ENCODE measurements at places on chromosomes 7 and 10.

DNA sequence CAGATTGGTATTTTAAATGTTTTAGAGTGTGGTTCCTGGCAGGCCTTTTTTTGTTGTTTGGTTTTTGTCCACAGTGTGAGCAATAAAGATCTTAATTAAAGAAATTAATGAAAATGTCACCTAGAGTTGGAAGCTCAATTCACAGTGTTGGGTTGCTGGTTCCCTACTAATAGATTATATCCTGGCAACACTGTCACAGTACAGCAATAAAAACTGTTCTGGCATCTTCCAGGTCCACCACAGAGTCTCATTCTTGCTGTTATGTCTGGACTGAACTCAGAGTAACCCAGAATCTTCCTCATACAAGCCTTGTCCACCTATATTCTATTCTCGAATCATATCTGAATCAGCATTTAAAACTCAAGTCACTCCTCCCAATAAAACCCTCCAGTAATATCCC, 212.4 kb upstream of the LRRTM3 start:
- DNase-seq, result no peak

DNA sequence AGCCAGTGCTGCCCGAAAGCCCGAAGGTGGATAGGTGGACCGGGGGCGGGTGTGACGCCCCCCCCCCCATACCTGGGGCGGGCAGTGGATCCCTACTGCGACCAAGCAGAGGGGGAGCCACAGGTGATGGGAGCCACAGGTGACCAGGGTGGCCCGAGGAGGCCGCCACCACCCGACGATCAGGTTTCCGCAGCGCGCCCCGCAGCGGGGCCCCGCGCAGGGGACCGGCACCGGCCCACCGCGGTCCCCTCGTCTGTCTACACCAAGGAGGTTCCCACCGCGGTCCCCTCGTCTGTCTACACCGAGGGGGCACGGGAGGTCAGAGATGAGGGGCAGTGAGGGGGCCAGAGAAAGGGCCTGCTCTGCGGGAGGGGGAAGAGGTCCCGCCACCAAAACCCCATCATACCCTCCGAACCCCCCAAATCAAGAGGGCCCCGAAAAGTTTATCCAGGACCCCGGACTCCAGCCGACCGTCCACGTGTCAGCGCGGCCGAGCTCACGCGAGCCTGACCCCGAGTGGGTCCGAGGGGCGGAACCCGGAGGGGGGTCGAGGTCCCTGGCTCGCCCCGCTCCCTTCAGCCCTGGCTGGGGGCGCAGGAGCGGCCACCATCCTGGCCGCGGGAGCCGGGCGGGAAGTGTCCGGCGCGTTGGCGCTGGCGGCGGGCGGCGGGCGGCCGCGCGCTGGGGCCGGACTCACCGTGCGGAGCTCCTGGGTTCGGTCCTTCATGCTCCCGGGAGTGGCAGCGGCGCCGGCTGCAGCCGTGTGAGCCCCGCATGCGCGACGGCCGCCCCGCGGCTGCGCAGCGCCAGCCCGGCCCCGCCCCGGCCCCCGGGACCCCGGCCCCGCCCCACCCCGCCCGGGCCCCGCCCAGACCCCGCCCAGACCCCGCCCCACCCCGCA, at the start of gene STX1A:
Gene STX1A, minus strand, starts transcription at position 765 of the 901 bp plus-strand sequence. Its CDS starts 38 bp downstream, at position 727.
- no peak for DNase-seq

GRCh38 chr10:3525832-3526449, 259.1 kb downstream of the KLF6 start:
- DNase-seq, result peak; percentile 68

DNA sequence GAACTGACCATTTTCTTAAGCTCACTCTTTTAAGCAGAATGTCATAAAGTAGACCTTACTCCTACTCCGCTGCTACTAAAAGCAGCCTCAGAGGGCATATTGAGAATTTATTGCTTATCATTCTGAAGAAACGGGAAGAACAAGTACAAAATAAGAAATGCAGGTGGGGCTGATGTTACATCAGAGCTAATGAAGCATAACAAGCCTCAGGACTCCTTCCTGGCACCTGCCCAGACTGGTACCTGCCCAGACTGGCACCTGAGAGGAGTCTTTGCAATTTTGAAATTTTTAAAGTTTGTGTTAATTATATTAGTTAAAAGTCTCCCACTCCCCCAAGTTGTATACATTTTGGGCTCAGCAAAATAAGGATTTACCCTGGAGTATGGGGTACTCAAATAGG, 162.4 kb downstream of the SEMA3E start:
- DNase-seq, result peak; percentile 59

- DNase-seq, result no peak
Observed at GRCh38 chr10:124520558-124521428, 59.2 kb downstream of the LHPP start.

DNA sequence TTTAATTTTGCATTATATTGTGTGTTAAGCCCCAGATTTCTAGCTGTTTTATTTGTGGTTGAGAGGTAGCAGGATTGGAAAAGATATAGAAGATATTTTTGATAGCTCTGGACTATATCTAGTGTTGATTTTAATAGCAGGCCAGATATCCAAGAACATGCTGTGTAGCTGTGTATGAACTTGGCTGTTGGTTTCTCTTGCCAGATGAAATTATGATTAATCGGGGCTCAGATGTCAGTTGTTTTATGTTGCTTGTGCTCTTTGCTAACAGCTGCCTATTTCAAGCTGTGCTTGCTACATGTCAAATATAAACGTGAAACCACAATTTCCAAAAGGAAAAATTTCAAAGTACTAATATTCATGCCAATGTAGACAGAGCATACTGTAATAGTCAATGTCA, 141.1 kb downstream of the GRM3 start:
- DNase-seq, result no peak

DNA sequence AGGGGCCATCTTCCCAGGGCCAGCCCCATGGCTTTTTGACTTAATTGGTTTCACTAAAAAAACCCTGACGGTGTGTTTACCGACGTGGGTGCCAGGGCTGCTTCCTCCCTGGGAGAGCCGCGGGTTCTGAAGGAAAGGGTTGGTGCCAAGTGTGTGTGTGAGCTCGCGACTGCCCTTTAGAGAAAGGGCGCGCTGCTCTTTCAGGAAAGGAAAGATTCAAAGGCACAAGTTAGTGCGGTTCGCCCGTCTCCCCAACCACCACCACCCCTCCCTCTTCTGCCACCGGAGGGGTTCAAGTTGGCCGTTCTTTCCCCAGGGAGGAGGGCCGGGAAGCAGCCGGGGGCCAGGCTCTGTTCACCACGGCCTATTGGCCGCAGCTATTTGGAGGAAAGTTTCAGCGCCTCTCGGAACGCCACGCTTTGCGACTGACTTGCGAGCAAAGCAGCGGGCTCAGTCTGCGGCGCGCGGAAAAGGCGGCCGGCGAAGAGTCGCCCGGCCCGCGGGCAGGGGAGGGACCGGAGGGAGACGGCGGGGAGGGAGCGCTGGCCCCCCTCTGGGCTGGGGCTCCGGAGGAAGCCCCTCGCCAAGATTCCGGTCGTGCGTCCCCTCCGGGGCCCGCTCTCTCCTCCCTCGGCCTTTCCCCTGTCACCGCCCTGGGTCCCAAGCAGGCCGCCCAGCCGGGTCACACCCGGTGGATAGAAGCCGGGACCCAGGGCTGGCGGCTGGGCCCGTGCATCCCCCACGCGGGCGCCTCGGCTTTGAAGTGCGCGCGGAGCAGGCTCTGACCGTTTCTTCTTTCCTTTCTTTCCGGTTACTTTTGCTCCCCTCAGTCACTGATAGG, 165.9 kb upstream of the PPP1R3A start:
- DNase-seq, result peak; percentile 49

- no peak for DNase-seq
Observed at GRCh38 chr10:109277456-109277855, 645.9 kb downstream of the XPNPEP1 start.

DNA sequence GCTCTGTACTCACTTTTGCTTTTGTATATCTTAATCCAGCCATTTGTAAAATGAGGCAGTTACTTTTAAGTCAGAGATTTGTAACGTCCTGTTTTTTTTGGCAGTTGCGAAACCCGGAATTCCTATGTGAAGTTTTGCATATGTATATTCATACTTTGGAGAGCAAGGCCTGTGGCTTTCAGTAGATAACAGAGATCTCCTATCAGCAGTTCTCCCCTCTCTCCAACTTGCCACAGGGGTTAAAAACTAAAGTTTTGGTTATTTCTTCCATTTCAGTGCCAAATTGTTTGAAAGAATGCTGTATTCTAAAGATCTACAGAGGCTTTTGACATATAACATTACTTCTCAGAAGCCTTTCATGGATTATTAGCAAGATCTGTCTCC, 102.4 kb downstream of the EXOC4 start:
- no peak for DNase-seq

DNA sequence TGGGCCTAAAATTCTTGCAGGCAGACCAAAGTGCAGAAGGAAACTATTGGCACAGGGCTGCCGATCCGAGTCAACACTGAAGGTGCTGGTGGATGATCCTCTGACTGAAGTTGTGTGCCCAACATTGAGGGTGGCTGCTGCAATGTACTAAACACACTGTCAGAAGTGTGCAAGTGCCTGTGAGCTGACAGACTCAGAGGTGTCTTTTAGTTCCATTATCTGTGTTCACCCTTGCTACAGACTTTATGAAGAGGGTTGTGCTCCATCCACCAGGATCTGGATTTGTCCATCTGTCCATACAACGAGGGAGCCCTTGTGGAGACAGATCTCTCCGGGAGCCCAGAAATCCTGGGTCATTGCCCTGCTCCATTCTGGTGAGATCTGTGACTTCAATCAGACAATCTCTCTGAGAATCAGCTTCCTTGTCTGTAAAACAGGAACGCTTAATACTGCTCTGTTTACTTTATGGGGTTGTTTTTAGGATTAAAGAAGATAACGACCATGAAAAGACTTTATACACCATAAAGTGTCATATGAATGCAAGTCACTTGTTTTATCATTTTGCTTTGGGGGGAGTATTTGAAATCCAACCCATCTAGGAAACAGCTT, 9.5 kb upstream of the TRPV6 start:
- no peak for DNase-seq

DNA sequence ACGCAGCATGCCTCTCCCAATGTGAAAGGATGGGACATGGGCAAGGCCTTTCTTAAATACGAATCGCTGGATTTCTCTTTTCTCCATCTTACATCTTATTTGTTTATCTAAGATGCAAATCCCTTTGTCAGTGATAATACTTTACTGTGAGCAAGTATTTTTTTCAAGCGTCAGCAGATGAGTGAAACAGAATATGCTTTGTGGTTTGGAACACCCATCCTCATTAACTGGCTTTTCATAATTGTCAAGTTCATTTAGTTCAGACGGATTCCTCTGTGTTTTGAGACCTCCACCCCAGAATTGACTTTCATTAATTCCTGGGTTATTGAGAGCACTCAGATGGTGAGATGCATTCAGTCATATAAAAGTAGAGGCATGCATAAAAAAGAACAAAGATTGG, 149.8 kb downstream of the NSUN6 start:
- DNase-seq, result no peak

GRCh38 chr10:97875391-97875790, 25.7 kb downstream of the GOLGA7B start:
- DNase-seq, result no peak

GRCh38 chr7:28847681-28848080, 110.4 kb downstream of the TRIL start:
- peak; percentile 94 for DNase-seq

- DNase-seq, result no peak
Observed at GRCh38 chr10:113151190-113151666, 201.2 kb downstream of the TCF7L2 start.

DNA sequence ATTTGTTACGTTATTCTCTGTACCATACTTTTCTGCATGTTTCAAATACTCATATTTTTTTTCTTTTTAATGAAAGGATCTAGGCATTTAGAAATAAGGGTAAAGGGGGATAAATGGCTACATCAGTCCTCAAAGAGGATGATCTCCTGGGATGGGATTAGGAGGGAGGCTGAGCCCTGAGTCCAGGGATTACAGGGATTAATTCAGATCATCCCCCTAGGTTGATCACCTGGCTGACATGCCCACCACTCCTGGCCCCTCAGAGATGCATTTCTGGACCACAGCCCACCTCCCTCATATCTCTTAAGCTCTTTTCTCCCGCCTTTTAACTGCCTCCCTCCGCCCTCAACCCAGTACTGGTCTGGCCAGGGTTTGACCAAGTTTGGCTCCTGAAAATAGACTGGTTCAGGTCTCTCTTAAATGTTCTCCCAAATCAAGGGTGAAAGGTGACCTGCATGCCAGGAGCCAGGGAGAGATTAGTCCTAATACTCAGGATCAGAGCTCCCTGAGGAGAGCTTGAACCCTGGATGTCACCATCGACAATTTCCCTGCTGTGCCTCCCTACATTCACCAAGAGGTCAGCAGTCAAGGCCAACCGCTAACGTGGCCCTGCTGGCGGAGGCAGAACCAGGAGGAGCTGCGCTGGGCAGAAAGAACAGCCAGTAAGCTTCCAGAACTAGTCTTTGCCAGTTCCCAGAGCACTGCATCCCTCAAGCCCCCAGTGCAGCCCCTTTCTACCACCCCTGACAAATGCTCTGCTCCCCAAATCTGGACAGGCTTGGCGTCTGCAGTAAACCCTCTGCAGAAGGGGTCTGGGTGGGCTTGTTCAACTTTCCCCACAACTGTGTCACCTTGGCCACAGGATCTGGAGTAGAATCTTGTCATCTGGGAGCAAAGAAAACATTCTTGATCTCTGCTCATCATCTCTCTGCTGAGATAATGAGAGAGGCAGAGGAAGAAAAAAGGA, 3.0 kb upstream of the CCDC136 start:
- peak; percentile 81 for DNase-seq

- DNase-seq, result peak; percentile 72
Observed at GRCh38 chr10:131849591-131850382, 51.0 kb upstream of the PPP2R2D start.

GRCh38 chr10:27192284-27192683, 37.1 kb downstream of the MASTL start:
- no peak for DNase-seq

DNA sequence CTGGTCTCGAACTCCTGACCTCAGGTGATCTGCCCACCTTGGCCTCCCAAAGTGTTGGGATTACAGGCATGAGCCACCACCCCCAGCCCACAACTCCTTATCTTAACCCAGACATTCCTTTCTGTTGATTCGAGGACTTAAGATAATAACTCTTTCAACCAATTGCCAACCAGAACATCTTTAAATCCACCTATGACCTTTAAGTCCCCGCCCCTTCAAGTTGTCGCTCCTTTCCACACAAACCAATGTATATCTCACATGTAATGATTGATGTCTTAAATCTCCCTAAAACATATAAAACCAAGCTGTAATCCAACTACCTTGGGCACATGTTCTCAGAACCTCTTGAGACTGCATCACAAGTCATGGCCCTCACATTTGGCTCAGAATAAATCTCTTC, 7.8 kb upstream of the ANKRD2 start:
- DNase-seq, result no peak

DNA sequence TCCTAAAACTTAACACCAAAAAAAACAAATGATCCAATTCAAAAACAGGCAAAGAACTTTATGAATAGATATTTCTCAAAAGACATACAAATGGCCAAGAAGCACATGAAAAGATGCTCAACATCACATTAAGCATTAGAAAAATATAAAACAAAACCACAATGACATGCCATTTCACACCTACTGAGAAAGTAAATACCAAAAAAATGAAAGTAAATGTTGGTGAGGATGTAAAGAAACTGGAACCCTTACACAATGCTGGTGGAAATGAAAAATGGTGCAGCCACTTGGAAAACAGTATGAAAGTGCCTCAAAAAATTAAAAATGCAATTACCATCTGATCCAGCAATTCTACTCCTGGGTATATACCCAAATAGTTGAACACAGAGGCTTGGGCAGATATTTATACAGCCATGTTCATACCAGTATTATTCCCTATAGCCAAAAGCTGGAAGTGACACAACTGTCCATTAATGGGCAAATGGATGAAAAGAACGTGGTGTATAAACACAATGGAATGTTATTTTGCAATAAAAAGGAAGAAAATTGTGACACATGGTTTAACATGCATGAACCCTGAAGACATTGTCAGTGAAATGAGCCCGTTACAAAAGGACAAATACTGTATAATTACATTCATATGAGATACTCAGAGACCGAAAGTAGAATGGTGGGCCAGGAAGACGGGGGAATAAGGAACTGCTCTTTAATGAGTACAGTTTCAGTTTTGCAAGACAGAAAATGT, 89.0 kb downstream of the JMJD1C start:
- no peak for DNase-seq
